ENCODE measurements at places on chromosomes 16 and 17.

GRCh38 chr17:50169121-50169764, 3.4 kb downstream of the SGCA start:
- peak; percentile 81 for DNase-seq

- no peak for DNase-seq
Measured at GRCh38 chr17:46879101-46879500, 27.7 kb downstream of the WNT9B start.

- no peak for DNase-seq
Measured at GRCh38 chr16:8676737-8677375, 2.4 kb downstream of the ABAT start.

- peak; percentile 13 for DNase-seq
Measured at GRCh38 chr16:78461496-78462287, 362.2 kb downstream of the WWOX start.

GRCh38 chr16:79284766-79285165, 315.8 kb downstream of the MAF start:
- no peak for DNase-seq

GRCh38 chr16:9225527-9226316, 134.3 kb downstream of the HAPSTR1 start:
- no peak for DNase-seq

DNA sequence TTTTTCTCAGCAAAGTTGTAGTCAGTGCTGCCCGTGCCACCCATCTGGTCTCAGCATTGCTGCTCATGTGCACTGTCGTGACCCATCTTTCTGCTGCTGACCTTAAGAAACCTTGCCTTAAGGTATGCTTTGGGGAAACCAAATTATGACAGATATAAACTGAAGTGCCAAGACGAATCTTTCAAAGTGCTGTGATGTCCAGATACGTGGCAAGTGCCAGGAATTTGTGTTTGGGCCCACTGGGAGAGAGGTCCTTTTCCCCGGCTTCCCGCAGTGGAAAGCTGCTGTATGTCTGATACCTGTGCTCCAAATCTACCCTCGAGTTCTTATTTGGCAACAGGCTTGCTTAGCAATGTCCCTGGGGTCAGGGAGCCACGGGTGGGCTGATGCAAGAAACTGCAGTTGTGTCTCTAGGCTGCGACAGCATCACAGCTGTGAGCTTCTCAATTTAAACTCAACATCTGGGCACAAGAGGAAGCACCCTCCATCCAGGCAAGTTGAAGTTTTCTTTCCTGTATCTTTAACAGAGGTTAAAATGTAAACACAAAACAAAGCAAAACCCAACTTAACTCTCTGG, 30.3 kb upstream of the TOX3 start:
- DNase-seq, result no peak

DNA sequence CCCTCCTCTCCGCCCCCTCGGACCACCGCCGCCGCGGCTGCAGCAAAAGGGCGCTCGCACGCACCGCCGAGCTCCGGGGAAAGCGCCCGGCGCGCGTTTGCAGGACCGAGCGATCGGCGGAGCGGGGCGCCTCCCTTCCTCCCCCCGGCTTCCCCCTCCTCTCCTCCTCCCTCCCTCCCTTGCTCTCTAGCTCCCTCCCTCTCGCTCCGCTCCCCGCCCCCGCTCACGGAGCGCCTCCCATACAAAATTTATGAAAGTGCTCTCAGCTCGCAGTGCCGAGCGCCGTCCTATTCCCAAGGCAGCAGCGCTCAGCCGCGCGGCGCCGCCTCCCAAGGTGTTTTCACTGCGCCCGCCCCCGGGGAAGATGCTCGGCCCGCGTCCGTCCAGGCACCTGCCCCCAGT, at the start of gene RTN4RL1:
RTN4RL1 (minus strand) TSS at position 115 of the 402 bp plus-strand sequence. CDS start 469 bp downstream, outside the sequence.
- peak; percentile 33 for DNase-seq

GRCh38 chr17:75895370-75896155, 1.2 kb downstream of the TRIM65 start:
- no peak for DNase-seq

GRCh38 chr16:56776562-56776961, 46.6 kb downstream of the NUP93 start:
- DNase-seq, result peak; percentile 65
